ENCODE measurements at places on chromosomes 13 and 19.
A peak's percentile ranks its signal among the peaks of the same experiment; 100 is the strongest.

DNA sequence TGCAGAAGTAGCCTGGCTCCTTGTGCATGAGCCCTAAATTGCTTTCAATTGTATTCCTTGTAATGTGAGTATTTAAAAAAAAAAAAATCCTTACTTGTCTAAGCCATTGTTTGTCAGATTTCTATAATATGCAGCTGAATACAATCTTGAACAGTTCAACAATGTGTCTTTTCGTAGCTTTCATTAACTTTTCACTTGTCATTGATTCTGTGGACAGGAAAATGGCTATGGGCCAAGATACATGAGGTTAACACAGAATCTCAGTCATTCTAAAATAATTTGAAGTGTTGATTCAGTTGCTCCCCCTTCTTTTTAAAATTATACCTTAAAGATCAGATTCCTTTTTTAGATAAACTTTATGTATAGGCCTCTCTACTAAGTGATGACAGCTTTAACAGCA, 395.8 kb upstream of the KLF12 start:
- no peak for DNase-seq

- no peak for DNase-seq
These were observed 178.8 kb upstream of the RFC3 start for GRCh38 chr13:33639158-33639557.

DNA sequence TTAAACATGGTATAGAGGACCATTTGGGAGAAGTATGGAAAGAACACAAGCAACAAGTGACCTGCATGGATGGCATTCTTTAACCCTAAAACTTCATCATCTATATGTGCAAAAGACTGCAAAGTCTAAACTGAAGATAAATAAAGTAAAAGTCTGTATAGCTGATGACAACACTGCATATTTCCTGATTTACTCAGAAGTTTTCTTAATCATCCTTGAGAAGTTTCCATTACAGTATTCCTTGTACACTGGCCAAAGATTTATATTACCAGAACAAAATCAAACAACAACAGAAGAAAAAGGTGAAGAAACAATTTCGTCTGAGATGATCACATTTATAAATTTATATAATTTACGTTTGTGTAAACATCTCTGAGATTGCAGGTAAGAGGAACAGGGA, 805.7 kb downstream of the PCDH9 start:
- no peak for DNase-seq

- DNase-seq: no peak
These were observed 44.0 kb upstream of the FLT1 start for GRCh38 chr13:28538932-28539331.

DNA sequence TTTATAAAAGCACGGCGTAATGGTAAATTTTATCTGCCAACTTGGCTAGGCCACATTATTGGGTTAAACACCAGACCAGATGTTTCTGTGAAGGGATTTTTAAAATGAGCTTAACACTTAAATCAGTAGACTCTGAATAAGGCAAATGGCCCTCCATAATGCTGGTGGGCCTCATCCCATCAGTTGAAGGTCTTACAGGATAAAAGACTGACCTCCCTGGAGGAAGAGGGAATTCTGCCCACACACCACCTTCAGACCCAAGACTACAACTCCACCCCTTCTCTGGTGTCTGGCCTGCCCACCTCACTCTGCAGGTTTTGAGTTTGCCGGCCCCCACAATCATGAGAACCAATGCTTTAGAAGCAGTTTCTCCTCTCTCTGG, 96.4 kb downstream of the COL4A1 start:
- DNase-seq: no peak

GRCh38 chr13:30718661-30719524, 16.4 kb upstream of the ALOX5AP start:
- peak; percentile 48 for DNase-seq

- no peak for DNase-seq
These were observed 1.9 kb upstream of the BCL3 start for GRCh38 chr19:44746616-44746945.

DNA sequence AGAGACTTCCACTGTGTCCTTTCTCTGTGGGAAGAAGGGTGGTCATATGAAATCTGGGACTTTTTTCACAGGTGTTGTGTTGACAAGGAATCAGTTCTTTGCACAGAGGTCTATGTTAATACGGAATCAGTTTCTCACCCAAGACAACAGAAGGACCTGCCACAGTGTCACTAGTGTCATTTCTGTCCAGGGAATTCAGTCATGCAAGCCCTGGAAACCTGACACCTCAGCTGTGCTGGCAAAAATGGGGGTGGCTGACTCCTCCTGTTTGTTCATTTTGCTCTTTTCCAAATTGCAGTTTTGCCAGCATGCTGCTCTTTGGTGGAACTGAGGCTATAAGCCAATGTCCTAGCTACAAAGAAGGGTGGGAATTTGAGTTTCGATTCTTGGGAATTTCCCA, 49.8 kb upstream of the ESD start:
- DNase-seq: no peak

GRCh38 chr19:6564393-6564792, 26.6 kb downstream of the CD70 start:
- no peak for DNase-seq

GRCh38 chr13:113005076-113005865, 36.3 kb downstream of the MCF2L start:
- DNase-seq: no peak

DNA sequence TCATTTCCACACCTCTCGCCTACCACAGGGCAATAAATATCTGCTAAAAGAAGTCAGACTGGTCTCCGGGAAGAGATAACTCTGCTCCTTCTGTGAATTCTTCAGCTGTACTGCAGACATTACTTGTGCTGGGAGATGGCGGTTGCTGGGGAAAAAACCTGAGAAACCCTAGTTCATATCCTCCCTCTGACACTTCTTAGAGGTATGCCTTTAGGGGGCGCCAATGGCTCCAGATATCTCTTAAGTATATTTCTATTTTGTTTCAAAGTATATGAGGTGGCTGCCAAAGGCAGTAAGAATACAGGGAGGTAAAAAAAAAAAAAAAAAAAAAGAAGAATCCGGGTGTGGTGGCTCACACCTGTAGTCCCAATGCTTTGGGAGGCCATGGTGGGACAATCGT, 175.2 kb downstream of the PAN3 start:
- DNase-seq: peak; percentile 50

- no peak for DNase-seq
These were observed 1097.8 kb downstream of the PCDH17 start for GRCh38 chr13:58729361-58729760.

GRCh38 chr19:6766357-6767080, 716 bp downstream of the SH2D3A start:
- DNase-seq: no peak

DNA sequence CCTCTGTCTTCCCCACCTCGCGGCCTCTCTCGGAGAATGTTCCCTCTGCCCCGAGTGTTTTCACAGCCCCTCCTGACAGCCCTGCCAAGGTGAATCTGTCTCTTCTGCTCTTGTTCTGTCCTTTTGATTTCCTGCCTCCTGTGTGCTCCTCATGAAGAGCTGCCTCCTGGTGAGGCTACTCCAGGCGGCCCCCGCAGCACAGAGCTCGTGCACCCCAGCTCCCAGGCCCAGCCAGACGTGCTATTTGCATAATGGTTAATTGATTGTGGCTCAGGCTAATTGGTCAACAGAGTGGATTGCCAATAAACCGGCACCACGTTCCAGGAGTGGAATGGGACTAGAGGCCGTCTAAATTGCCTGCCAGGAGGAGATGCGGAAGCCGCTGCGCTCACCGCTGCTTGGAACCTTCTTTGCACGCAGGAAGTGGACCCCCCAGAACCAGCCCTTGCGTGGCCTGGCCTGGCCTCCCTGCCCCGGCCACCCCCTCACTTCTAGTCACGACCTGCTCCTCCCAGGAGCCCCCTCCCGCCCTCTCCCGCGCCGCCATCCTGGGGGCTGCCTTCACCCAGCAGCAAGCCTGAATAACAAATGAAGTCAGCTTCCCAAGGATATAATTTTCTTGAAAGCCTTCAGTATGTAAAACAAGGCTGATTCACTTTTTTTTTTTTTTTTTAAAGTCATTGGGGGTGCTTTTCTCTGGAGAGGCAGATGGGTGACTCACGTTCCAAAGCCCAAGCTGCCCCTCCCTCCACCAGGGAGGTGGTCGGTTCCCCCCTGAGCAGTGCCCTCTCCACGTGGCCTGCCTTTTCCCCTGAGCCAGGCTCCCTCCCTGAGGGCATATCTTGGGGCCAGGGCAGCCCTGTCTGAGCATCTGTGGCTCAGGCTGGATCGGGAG, 144.0 kb downstream of the KDM4B start:
- no peak for DNase-seq

DNA sequence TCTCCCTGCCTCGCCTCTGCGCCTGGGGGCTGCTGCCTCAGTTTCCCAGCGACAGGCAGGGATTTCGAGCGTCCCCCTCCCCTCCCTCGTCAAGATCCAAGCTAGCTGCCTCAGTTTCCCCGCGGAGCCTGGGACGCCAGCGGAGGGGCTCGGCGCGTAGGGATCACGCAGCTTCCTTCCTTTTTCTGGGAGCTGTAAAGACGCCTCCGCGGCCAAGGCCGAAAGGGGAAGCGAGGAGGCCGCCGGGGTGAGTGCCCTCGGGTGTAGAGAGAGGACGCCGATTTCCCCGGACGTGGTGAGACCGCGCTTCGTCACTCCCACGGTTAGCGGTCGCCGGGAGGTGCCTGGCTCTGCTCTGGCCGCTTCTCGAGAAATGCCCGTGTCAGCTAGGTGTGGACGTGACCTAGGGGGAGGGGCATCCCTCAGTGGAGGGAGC, 722 bp upstream of the ICAM1 start:
- peak; percentile 94 for DNase-seq

GRCh38 chr13:113982296-113982661, 8.4 kb upstream of the C13orf46 start:
- no peak for DNase-seq

DNA sequence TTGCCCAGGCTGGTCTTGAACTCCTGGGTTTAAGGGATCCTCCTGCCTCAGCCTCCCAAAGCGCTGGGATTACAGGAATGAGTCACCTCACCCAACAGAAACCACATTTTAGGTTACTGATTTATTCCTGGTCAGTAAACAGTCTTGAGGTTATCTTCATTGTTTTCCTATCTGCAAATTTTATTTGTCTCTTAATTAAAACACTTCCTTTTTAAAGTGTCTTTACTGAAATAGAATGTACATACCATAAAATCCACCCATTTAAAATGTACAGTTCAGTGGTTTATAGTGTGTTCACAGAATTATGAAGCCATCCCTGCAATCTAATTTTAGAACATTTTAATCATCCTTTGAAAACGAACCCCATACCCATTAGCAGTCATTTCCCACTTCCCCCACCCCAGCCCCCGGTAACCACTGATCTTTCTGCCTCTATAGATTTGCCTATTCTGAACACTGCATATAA, 63.0 kb downstream of the MAP4K1 start:
- DNase-seq: no peak

GRCh38 chr19:23916991-23917390, 2.3 kb downstream of the ZNF726 start:
- DNase-seq: no peak

GRCh38 chr13:94978516-94978915, 266.2 kb upstream of the SOX21 start:
- no peak for DNase-seq

DNA sequence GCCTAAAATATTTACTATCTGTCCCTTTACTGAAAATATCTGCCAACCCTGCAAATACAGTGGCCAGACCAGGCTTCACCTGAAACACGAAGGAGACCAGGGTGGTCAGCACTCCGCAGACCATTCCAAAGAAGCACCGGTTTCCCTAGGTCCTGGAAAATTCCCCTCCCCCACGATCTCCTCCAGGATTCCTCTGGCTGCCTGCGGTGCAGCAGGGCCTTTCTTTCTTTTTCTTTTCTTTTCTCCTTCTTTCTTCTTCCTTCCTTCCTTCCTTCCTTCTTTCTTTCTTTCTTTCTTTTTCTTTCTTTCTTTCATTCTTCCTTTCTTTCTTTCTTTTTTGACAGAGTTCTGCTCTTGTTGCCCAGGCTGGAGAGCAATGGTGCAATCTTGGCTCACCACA, 152.7 kb downstream of the USP12 start:
- DNase-seq: no peak

- DNase-seq: no peak
These were observed at the start of gene FBN3 for GRCh38 chr19:8149261-8150094. FBN3 (minus strand) TSS chr19:8149592; CDS start chr19:8147480, 2,112 bp downstream.

DNA sequence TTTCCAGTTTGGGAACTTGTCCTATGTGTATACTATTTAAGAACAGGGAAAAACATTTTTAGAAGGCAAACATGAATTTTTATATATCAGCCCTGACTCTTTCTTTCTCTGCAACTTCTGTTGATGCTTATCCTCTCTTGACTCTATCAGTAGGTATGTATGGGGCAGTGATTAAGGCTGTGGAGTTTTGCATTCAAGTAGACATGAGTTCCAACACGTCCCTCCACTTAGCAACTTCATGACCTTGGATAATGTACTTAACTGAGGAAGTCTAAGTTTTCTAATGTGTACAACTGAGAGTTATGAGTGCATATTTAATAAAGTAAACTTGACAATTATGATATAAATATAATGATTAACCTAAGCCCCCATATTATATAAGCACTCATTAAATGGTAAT, 414.6 kb downstream of the TDRD3 start:
- DNase-seq: no peak

DNA sequence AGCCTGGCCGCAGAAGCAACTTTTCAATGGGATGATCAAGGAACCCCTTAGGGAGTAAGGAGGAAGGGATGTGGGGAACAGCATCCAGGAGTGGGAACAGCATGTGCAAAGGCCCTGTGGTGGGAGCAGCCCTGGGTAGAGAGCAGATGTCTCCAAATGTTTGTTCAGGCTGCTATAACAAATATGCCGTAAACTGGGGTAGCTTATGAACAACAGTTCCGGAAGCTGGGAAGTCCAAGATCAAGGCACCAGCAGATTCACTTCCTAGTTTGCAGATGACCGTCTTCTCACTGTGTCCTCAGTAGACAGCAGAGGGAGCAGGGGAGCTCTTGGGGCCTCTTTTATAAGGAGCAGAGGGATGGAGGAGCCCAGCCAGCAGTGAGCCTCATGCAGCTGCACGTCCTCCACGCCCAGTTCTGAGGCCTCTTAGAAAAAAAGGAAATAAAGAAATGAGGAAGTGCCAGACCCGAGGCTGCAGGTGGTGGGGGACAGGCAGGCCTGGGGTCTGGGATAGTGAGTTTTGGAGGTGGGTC, 4.2 kb upstream of the LRRC25 start:
- DNase-seq: peak; percentile 95

DNA sequence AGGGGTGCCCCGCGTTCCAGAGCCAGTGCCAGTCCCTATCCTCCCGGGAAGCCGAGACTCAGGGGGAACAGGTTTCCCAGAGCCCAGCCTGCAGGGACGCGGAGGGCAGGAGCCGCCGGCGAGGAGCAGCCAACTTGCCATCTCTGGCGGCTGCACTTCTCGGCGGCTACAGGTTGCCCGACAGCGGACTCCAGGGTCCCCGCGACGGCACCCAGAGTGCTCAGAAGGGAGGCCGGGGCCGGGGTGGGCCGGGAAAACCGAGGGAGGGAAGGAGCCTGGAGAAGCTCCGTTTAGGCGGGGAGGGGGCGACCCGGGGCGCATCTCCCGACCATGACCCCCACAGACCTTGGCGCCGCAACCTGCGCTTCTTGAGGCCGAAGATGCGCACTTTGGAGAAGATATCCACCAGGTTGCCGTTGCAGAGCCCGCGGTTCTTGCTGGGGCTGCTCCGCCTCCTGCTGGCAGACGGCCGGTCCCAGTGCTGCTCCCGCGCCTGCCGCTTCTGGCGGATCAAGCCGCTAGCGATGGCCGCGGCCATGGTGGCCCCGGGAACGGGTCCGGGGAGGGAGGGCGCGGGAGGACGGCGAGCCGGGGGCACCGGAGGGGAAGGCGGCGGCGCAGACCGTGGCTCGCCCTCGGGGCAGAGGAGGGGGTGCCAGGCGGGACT, 463.8 kb downstream of the ITGBL1 start:
- DNase-seq: no peak

All from inflammatory macrophage treated with lipopolysaccharide for 1 hour (primary cell).